ENCODE measurements at places on chromosomes 7 and 10.

DNA sequence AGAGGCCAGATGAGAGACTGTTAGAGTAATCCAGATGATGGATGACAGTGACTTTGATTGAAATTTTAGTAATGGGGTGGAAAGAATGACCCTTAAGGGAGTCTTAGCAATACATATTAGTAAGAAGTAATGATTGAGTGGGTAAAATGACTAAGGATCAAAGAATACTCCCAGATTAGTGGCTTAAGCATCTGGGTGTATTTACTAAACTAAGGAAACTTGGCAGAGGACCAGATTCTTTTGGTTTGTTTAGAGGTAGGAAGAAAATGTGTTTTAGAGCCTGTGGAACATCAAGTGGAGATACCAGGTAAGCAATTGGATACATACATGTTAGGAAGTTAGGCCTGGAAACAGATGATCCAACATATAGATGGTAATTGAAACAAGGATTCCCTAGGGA lies 58.8 kb upstream of the ADRA2A start:
- no peak for DNase-seq

DNA sequence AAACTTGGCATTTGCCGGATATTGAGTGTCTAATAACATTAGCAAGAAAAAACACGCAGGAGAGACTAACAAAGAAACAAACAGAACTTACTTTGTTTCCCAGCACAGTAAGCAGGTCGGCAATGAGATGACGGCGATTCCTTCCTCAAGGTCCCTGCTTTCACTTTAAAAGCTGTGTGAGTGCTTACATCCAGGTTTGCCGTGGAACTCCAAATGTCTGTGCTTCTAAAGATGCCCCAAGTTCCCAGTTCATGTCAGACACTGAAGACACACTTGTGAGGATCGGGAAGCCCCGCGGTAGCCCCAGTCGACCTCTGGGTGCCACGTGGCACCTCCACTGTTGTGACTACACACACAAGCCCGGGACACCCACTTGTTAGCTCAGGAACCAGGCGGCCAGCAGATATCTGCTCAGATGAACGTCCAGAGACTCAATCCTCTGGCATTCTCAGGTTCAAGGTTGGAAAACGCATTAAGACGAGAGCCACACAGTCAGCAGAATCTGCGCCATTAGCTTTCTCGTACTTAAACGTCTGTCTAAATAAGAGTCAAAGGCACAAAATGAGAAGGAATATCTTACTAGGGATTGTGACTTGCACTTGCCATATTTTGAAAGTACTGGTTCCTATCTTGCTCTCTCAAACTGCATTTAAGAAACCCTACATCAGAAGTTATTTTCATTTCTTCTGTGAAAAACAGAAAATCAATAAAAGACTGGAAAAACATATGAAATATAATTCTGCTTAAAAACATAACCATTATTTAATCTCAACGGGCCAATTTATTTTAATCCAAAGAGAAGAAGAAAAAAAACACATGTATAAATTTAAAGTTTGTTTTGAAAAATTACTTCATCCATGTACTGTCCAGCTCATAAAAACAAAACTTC lies 207.6 kb upstream of the KLF14 start:
- no peak for DNase-seq

DNA sequence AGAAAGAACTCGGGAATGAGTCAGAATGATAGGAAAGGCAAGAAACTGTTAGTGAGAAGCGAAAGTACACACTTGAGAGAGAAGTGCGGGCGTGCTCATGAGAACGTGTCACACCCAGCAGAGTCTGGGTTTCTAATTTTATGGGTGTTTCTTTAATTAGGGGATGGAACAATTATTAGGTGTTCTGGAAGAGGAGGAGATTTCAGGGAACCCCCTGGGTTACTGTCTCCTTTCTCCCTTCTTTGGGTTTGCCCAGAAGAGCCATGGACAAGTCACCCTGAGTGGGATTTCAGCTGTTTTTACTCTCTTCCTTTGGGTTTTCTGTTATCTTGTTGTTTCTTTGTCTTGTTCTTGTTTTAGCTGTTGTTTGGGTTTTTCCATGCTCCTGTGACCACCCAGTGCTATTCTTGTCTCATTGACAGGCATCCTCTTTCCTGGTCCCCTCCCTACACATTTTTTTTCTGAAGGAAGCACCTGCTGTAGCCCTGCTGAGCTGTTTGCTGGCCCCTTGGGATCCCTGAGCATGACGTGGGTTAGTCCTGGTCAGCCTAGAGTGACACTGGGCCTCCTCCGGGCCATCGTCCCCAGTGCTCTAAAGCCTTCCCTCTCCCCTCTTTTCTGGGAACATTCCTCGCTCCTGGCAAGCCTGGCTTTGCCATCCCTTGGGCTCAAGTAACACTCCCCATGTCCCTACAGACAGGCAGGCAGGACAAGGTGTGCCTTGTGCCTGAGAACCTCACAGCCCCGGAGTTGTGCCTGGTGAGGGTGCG lies 3.5 kb downstream of the SH2D4B start:
- no peak for DNase-seq

DNA sequence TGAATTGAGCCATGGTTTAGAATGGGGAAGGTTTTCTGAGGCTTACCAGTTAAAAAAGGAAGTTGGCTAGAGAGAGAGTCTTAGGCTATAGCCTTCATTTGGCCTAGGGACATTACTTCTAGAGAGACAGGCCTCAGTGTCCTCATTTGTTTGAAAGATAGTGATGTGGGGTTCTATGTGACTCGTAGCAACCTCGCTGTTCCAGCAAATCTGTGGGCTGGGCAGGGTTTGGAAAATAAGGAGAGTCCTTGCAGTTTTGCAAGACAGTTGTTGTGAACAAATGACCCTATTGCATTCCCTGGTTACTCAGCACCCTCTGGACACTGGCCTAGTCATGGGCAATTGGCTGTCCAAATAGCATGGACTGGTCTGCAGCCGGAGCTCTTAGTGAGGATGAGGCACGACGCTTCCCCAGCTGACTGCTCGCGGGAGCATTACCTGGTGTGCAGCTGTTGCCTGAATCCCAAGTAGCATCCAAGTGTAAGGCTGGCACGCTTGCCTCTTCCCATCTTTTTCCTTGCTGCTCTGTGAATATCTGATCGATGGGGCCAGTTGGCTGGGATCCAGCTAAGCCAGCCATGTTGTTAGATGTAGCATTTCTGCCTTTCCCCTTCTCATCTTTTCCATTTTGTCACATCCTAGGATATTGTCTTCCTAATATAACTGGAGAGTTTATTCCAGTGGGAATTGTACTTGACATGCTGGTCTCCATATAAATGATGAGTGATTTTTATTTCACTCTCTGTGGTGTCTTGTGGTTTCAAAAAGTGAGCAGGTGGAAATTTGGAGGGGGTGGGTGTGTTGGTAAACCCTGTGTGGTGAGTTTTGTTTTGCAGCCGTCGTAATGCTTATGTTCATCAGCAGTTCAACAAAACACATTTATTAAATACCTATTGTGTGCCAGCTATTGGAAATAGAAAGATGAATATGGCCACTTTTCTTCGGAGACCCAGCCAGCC lies 99.8 kb downstream of the SND1 start:
- no peak for DNase-seq

- peak; percentile 31 for DNase-seq
These were observed 237.2 kb upstream of the KAT6B start for GRCh38 chr10:74589226-74589673.

- no peak for DNase-seq
These were observed 4.7 kb downstream of the RBM20 start for GRCh38 chr10:110648692-110649346.

- no peak for DNase-seq
These were observed 11.9 kb downstream of the DUSP5 start for GRCh38 chr10:110509560-110509959.

DNA sequence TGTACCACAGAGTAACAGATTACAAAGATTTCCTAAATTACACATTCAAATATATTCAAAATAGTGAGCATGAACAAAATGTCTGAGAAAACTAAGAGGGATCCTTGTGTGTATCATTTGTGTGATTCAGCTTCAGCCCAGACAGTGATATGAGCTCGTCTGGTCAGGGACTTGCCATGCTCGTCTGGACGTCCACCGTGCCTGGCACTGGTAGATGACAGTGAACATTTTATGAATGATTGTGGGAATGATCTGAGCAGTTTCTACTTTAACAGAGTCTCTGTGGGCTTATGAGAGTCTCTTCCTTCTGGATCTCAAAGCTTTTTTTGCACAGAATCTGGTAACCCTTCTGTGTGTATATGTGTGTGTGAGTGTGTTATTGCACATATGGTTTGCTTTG lies 34.2 kb upstream of the ANKRD2 start:
- DNase-seq = no peak

- DNase-seq = no peak
These were observed 119.6 kb downstream of the TRIM24 start for GRCh38 chr7:138579671-138580070.

DNA sequence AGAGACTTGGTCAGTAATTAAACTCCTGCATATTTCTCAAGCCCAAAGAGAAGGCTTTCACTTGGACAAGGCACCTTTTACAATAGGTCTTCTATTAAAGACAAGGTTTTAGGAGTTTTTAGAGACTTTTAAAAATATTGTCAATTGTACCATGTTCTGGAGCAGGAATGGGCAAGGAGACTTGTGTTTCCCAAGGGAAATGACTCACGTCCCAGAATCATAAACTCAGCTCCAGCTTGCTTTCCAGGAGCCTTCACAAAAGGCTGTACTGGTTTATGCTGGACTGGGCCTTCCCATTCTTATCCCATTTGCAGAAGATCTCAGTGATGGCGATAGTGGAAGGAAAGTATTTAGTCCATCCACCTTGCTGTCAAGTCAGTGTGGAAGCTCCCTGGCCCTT lies 7.8 kb upstream of the GLI3 start:
- DNase-seq = no peak

DNA sequence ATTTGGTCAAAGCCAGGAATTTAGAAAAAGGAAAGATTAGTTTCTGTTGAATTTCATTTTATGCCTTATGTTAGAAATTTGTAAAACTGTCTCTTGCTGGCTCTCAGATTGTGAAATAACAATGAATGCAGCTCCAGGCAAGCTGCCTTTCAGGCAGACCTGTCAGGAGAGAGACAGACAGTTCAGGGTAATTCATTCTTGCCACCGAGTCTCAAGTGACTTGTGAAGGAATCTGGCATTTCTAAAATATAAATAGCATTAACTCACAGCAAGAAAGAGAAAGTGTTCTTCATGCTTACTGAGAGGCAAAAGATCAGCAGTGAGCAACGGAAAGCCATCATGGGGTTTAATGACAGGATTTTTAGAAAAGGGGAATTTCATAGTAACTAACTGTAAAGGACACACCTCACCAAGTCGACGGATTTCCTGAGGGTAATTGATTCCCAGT lies 442.3 kb upstream of the AKR1E2 start:
- DNase-seq = no peak

GRCh38 chr10:108913300-108913699 lies 1010.0 kb downstream of the XPNPEP1 start:
- DNase-seq = no peak

GRCh38 chr7:2644562-2645273 lies 12.9 kb downstream of the TTYH3 start:
- DNase-seq = no peak

DNA sequence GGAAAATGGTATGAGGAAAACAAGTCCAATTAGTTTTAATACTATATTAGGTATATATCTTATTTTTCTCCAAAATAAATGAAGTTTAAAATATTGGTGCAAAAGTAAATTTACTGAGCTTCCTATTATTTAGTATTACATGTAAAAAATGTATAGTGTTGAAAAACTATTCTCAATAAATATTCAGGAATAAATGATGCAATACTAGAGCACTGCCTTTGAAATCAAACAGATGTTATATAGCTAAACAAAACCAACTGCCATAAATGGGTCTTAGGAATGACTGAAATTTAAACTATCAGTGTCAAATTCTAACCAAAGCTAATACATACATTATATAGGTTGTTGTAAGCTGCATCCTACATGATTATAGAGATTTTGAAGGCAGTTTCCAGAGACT lies 1434.0 kb upstream of the LRRTM3 start:
- DNase-seq = no peak

GRCh38 chr7:111364413-111364812 lies 197.9 kb downstream of the IMMP2L start:
- no peak for DNase-seq

GRCh38 chr7:100105534-100105933 lies 4.1 kb downstream of the AP4M1 start:
- DNase-seq = no peak

- no peak for DNase-seq
These were observed 7.3 kb upstream of the ASB4 start for GRCh38 chr7:95478272-95479037.

DNA sequence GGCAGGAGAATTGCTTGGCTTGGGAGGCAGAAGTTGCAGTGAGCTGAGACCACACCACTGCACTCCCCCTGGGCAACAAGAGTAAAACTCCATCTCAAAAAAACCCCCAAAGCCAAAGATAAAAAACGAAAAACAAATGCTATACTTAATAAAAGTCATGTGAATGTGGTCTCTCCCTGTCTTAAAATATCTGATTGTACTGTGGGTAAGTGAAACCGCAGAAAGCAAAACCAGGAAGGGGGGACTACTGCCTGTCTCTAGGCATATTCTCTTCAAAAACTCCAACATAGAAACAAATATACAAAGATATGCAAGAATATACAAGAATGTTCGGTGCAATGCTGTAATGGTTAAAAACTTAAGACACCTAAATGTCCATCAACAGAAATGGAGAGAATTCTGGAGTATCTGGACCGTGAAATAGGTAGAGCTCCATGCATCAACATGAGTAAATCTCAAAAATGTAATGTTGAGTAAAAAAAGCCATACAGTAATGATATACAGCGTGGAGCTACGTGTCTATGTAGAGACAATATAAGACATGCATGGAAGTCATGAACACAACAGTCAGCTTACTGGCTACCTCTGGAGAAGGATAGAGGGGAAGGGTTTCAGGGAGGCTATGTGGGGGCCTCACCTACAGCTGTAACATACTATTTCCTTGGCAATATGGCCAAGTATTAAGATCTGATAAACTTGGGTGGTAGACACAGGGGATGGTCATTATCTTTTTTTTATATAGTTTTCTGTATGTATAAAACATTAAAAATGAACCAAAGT lies 2.1 kb downstream of the ZNF394 start:
- DNase-seq = no peak

DNA sequence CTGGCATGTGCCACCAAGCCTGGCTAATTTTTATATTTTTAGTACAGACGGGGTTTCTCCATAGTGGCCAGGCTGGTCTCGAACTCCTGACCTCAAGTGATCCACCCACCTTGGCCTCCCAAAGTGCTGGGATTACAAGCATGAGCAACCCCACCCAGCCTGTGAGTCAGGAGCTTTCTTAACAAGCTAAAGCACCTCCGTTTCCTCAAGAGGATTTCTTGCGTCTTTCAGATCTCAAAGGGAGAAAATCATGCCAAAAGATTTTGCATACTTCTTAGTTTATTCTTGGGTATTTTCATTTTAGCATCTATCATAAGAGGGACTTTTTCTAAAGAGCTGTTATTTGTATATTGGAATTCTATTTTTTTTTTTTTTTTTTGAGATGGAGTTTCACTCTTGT lies 47.9 kb upstream of the FOXK1 start:
- DNase-seq = no peak

DNA sequence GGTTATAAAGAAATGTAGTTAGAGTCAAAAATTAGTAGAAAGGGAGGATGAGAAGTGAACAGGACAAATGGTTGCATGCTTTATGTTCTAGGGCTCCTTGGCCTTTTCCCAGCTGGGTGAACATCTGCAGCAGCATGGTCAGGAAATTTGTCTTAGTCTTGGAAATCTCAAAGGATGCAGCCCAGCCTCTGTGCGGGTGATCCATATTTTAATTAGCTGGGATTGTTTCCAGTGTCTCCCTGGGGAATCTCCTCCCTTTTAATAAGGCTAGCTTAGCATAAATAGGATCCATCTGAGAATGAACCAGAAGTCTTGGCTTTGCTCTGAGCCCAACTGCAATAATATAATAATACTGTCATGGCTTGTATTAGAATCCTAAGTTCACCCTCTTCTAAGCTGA lies 198.3 kb downstream of the PRKG1 start:
- no peak for DNase-seq

- DNase-seq = no peak
These were observed 30.9 kb upstream of the SLC16A12 start for GRCh38 chr10:89566095-89566950.
